NCI-H510A treated with DMSO at 0.1 percent for 48 hours (cell line): ENCODE measurements at places on chromosomes 6 and 20.

DNA sequence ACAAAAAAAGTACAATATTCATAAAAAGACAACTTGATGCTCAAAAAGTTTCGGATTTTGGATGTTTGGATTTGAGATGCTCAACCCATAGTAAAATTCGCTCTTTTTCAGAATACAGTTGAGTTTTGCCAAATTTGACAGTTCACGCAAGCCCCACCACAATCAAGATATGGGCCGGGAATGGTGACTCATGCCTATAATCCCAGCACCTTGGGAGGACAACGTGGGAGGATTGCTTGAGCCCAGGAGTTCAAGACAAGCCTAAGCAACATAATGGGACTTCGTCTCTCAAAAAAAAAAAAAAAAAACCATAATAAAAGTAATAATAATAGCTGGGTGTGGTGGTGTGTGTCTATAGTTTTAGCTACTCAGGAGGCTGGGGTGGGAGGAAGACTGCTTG is 51.3 kb downstream of the PHF20 start:
- DNase-seq = no peak

- no peak for DNase-seq
These were observed 72.4 kb downstream of the FOXF2 start for GRCh38 chr6:1461736-1462135.

DNA sequence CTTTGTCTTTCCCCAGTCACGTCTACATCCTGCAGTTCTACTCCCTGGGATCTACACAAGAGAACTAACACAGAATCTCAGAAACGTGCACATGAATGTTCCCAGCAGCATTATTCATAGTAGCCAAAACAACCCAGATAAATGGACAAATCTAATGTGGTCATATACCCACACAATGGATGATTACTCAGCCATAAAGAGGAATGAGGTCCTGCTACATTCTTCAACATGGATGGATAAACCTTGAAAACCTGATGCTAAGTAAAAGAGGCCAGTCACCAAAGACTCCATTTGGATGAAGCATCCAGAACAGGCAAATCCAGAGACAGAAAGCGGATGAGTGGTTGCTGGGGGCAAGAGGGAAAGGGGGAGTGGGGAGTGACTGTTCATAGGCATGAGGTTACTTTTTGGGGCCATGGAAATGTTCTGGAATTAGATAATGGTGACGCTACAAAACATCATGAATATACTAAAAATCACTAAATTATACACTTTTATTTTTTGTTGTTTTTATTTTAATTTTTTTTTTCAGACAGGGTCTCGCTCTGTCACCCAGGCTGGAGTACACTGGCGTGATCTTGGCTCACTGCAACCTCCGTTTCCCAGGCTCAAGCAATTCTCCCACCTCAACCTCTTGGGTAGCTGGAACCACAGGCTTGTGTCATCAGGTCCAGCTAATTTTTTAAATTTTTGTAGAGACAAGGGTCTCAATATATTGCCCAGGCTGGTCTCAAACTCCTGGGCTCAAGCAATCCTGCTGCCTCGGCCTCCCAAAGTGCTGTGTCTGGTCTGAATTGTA is 50.8 kb upstream of the DSN1 start:
- DNase-seq = no peak

DNA sequence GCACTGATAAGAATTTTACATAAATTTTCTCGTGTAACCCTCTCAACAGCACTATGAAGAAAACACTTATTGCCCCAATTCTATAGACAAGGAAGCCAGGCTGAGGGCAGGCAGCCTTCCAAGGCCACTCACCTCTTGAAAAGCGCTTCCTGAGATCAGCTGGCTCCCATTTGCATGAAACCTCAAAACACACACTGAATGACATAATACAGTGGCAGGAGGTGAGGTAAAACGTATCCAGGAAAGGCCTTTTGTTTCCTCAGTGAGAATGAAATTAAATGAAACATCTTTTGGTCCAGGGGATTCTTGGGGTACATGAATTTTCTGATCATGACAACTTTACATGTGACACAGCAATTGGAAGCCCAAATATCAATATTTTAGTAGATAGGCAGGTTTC is 112.5 kb downstream of the WDR27 start:
- peak; percentile 1 for DNase-seq

- peak; percentile 81 for DNase-seq
These were observed 23.5 kb upstream of the IBTK start for GRCh38 chr6:82270881-82271635.

GRCh38 chr6:157024745-157025144 is 247.6 kb downstream of the ARID1B start:
- no peak for DNase-seq

DNA sequence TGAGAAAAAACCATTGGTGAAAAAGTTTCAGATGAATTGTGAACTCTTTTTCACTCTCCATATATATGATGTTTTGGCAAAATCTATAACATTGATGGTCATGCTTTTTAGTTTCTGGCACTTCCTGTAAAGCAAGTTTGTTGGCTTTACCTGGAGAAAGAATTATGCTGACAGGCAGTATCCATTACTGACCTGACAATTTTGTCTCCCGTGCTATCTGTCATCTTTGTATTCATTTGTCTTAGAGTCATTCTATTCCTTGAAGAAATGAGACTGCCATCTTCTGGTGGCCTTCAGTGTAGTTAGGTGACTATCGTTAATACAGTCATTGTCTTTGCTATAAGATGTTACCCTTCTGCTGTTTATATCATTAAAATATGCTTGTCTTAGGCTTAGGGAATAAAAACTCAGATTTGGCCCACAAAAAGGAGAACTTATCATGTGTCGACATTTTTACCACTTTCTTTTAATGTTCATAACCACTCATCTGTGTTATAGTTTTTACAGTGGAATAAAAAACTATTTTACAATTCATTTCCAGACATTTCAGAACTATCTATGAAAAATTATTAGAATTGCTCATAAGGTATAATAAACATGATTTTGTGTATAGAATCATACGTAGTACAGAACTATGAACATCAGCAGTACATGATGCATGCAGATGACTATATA is 707.0 kb downstream of the EPM2A start:
- DNase-seq = no peak

DNA sequence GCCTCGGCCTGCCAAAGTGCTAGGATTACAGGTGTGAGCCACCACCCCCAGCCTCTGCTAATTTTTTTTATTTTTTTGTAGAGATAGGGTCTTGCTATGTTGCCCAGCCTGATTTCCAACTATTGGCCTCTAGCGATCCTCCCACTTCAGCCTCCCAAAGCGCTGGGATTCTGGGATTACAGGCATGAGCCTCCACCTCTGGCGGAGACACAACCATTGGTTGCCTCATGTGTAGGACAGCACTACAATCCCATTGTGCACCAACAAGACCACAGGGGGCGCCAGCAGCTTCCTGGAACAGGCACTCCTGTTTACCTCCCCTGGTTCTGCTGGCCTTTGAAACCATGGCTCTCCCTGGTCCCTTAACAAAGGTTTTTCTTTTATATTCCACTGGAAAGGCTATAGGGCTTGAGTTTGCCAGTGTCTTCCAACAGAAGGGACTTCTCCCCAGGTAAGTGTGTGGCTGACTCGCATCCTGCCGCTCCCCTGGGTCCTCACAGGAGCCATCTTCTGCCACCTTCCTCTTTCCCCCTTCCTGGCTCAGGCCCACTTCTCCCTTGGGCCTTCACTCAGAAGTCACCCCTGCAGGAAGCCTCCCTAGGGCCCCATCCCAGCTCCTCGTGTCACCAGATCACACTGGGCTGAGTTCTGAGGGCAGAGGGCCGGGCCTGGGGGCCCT is 39.2 kb upstream of the TLDC2 start:
- peak; percentile 30 for DNase-seq

- no peak for DNase-seq
These were observed 117.8 kb upstream of the TRAF3IP2 start for GRCh38 chr6:111723412-111723970.

GRCh38 chr6:90739802-90740201 is 152.9 kb upstream of the MAP3K7 start:
- no peak for DNase-seq

GRCh38 chr6:126761854-126762253 is 356.6 kb upstream of the RSPO3 start:
- DNase-seq = no peak

DNA sequence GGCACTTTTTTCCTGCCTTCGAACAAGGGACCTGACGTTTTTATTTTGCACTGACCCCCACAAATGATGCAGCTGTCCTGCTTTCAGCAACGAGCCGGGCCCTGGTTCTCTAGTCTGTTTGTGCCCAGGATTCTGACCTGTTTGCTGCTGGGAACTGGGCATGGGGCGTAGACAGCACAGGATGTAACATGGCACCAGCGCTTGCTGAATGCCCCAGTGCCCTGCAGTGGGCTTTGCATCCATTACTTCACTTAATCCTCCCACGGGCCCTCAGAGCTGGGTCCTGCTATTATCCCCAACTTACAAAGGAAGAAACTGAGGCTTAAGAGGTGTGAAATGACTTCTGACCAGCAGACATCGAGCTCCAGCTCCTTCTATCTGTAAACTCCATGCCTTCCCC is 80.4 kb upstream of the PMEPA1 start:
- DNase-seq = no peak

DNA sequence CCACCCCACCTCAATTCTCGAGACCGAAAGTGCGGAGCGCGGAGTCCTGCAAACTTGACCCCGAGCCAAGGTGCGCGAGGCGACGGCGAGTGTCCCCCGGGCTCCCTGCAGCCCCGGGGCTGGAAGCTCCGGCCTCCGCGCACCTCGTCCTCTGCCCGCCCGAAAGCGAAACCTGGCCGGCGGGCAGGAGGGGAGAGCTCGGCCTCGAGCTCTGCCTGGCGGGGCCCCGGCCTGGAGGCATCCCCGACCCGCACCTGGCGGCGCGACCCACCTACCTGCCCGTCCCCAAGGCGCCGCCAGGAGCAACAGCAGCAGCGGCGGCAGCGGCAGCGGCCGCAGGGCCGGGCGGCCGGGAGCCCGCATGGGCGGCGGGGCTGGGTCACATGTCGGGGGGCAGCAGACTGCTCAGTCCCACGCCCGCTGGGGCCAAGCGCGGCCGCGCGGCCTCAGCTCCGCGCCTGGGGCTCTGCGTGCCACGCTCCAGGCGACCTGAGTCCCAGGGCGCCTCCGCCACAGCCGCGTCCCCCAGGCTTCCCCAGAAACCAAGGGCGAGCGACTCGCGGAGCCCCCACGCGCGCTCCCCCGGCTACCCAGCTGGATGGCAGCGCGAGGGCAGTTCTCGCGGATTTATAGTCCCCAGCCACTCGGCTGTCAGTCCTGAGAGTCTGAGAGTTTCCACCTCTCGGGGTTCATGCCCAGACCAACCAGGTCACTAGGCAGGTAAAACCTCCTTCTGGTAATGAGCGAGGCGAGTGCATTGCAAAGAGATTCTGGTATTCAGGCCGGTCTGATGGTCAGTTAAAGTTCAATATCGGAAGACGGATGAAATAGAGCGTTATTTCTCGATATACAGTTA is at the start of gene IL20RA:
TSS of gene IL20RA (minus strand) at position 600 of the 856 bp plus-strand sequence. CDS start at position 363, 237 bp downstream.
- DNase-seq = no peak

GRCh38 chr6:169975286-169975685 is 223.9 kb downstream of the ERMARD start:
- DNase-seq = no peak

DNA sequence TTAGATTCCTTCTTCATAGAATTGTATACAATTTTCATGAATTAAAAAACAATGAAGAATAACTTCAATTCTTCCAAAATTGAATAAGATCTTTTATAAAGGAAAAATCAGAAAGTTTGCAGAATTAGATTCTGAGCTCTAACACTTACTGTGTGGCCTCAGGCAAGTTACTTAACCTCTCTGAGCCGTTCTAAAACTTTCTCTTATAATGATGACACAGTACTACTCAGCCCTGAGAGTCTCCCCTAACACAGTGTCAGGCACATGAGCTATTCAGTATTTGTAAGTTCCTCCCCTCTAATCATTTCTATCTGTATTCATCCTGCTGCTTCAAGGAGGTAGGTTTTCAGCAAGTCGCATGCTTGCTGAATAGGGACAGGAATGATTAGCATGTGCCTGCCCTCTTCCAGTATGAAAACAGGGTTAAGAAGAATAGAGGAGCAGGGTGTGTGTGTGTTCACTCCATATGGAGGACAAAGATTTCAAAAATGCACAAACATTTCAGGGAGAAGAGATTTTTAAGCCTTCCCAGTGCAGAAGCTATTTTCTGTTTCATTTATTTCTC is 11.4 kb downstream of the ID4 start:
- DNase-seq = no peak

- DNase-seq = no peak
These were observed 27.9 kb upstream of the POPDC3 start for GRCh38 chr6:105207524-105208269.

- no peak for DNase-seq
These were observed 174.6 kb downstream of the UBE3D start for GRCh38 chr6:82891076-82891475.

- no peak for DNase-seq
These were observed 3.7 kb downstream of the TFAP2D start for GRCh38 chr6:50716899-50717509.

GRCh38 chr6:4401408-4402368 is 266.3 kb upstream of the ECI2 start:
- DNase-seq = no peak

GRCh38 chr20:63119963-63120807 is 95.7 kb downstream of the YTHDF1 start:
- DNase-seq = no peak

- DNase-seq = no peak
These were observed 233.8 kb downstream of the CLIC5 start for GRCh38 chr6:45781890-45782289.

GRCh38 chr6:56758120-56758519 is 115.4 kb upstream of the DST start:
- no peak for DNase-seq

DNA sequence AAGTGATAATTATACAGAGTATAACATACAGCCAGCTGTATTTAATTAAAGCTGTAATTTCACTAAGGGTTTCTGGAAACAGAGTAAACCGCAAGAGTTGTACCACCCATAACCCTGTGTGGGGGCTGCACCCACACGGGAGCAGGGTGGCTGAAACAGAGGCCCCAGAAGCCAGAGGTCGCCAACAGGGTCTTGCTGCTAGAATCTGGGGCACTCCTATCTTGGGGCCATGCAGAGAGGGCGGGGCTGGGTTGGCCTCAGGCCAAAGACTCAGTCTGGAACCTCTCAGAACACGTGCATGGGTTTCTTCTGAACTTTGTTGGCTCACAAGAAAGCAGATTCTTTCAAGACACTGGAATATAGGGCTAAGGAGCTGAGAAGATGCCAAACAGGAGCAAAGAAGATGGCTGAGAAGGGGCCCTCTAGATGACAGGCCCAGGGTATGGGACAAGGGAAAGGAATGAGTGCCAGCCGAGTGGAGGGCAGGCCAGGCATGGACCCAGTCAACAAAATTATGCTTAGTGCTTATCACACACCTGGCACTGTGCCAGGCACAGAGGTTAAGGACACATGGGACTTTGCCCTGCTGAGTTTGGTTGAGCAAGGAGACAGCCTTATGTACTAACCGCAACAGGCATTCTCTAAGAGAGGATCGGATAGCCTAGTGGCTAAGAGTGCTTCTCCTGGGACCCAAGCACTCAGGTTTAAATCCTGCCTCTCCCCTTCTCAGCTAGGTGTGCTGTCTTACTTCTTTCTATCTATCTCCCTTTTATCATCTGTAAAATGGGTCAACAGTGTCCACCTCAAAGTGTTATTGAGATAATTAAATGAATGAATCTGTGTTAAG is 96.6 kb upstream of the FOXP4 start:
- peak; percentile 71 for DNase-seq
